ENCODE measurements at places on chromosomes 12 and 14. TPM values are rescaled to one million over a fixed set of nuclear protein-coding genes. Genes with fewer than 3 reads are reported as not detected.

The PROX2 gene
- not detected for total RNA-seq

DNA sequence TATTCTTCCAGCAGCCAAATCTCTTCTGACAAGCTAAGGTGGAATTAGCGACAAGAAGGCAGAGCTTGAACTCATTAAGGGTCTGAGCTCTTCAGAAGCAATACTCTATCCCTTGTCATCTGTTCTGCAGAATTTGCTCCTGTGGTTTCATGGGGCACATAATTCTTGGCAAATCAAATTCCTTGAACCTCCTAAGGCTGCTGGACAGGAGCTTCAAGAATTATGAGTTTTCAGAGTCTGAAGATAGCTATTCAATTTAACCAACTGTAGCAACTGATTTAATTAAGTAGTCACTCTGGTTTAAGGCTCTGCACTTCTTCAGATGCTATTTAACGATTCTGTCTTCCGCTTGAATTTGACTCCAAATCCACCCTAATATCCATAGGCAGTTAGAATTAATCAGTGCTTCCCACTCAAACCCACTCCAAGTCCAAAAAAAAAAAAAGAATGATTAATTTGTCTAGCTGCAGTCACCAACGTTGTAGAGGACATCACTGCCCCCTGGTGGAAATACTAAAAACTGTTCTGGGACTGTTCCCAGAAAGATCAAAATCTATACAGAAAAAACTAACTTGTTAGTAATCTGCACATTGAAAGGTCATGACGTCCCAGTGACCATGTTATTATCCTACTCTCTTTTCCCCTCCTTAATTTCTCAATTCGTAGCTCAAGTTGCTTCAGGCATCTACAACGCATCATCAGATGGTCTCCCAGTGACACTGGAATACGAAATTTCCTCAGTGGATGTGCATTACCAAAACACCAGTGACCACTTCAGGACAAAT lies 169.9 kb downstream of the KIF21A start:
- peak; percentile 40 for DNase-seq

GRCh38 chr14:90696720-90697119 lies 119.5 kb downstream of the TTC7B start:
- no peak for DNase-seq

DNA sequence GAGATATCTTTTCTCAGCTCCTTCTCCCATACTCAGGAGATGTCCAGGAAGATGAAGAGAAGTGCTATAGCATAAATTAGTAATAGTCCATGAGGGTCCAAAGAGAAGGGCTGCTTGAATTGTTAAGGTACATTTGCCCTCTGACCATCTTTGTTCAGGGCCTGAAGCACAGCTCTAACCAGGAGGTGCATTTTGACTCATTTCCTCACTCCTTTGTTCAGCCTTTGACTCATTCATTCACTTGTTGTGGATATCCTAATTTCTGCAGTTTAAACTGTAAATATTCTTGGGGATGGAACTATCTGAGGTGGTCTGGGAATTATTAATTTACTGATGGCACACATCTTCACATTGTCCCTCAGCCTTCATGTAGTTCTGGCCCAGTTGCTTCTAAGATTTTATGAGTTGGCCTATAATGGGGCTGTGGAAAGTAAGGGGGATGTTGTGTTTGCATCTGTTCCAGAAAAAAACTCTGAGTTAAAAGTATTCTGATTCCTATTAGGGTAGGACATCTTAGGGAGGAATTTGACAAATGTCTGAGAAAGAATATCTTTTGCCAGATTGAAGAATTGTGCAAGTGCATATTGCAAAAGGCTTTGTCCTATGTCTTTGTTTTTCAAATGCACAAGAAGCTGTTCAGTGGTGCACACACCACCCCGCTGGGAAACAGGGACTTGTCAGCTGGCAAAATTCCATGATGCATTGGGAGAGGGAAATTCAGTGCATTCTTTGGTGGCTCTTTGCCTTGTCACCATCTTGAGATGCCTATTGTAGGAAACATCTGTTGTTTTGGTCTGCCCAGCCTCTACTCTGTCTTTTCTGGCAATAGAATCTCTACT lies 22.1 kb downstream of the SMOC1 start:
- DNase-seq, result no peak

DNA sequence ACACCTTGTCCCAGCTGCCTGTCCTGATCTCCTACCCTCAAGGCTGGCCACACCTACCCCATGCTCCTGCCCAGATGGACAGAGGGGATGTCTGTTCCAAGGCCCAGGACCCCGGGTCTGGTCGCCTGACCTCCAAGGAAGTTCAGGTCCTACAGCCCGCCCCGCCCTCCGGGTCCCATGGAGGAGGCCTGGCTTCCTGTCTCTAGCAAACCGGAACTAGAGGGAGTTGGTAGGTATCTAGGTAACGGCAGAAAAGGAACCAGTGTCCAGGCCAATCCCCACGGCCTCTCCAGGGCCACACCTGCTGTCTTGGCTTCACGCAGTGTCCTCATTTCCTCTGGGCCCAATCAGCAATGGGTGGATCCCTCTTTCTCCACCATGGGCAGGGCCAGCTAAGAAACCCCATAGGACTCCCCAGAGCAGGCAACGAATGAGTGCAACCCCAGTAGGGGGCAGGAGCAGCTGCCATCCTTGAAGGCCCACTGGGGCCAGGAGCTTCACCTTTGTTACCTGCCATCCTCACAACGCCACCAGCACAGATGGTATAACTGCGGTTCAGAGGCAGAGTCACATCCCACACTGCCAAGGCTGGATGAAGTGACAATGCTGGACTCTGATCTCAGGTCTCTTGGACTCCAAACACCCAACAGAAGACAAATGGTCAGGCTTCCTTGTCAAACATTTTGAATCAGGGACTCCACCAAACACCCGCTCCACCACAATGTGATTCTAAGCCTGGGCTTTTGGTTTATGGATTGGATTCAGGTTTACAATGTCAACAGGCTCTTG lies 25.1 kb upstream of the RPLP0 start:
- no peak for DNase-seq
